Liver (tissue), 10 donors: ENCODE measurements at places on chromosomes 3 and 15.

- no peak overlapping the region for H3K27ac ChIP-seq
- no peak for DNase-seq
- H3K27me3 ChIP-seq, result no peaks in the 10 kb centered on the region
- H3K4me1 ChIP-seq, result no peaks in the 10 kb centered on the region
- H3K36me3 ChIP-seq, result no peaks in the 10 kb centered on the region
These were observed 33.0 kb upstream of the ADCY5 start for GRCh38 chr3:123481722-123482457.

DNA sequence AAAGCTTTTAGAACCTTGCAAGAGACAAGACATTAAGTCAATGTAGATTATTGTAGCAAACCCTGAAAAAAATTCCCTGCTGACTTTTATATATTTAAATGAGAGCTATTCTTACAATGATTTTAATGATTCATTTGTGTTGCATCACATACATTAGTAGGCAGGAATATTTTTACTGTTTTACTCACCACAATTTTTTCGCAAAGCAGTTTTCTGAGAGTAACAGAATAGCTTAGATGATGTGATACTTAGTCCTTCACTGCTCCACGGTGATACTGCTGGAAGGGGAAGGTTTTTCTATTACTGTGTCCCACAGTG is 43.9 kb upstream of the CLRN1 start:
- DNase-seq, result no peak
- no peak overlapping the region for H3K4me3 ChIP-seq
- H3K4me1 ChIP-seq, result no peaks in the 10 kb centered on the region
- H3K36me3 ChIP-seq, result no peaks in the 10 kb centered on the region

GRCh38 chr15:93073465-93073952 is 15.5 kb downstream of the RGMA start:
- H3K36me3 ChIP-seq, result no peaks in the 10 kb centered on the region
- peaks cover 8% of the 10 kb centered on the region for H3K4me1 ChIP-seq
- H3K27ac ChIP-seq, result no peak overlapping the region
- DNase-seq, result no peak
- H3K27me3 ChIP-seq, result peaks cover 20% of the 10 kb centered on the region
- H3K4me3 ChIP-seq, result no peak overlapping the region

DNA sequence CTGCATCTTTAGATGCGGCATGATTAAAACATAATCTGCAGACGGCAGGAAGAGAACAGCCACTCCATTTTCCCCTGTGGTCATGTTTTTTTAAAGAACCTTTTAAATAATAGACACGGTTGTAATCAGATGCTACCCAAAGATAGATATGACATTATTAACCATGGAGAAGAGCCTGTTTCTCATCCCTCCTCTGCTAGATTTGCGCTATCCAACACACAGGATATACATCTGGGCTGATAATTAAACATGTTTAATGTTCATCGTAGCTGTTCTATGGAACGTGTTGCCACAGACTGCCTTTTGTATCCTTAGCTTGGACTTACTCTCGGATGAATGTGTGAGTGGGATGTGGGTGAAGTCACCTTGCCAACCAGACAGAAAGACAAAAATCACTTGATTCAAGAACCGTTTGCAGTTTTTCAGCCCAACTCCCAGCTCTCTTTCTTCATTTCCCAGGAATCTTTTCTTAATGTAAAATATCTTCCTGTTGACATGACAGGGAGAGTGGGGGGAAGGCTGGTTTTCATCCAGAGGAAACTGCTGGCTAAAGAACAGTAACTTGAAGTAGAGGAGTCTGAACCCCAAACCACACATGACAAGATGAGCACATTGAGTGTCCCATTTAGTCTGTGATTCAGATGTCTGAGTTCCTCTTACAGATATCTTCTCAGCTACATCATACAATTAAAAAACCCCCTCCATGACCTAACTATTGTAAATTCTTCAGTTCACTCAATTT is 118.6 kb upstream of the PRICKLE2 start:
- no peak overlapping the region for H3K4me3 ChIP-seq
- H3K36me3 ChIP-seq, result no peaks in the 10 kb centered on the region
- H3K4me1 ChIP-seq, result no peaks in the 10 kb centered on the region
- no peaks in the 10 kb centered on the region for H3K27me3 ChIP-seq
- no peak overlapping the region for H3K27ac ChIP-seq
- DNase-seq, result no peak

- H3K36me3 ChIP-seq, result no peaks in the 10 kb centered on the region
- H3K4me1 ChIP-seq, result no peaks in the 10 kb centered on the region
- H3K4me3 ChIP-seq, result no peak overlapping the region
- no peak for DNase-seq
These were observed 112.1 kb downstream of the TNIK start for GRCh38 chr3:171348121-171348520.

GRCh38 chr3:31692751-31693150 is 160.0 kb downstream of the STT3B start:
- no peaks in the 10 kb centered on the region for H3K4me1 ChIP-seq
- H3K4me3 ChIP-seq, result no peak overlapping the region
- DNase-seq, result no peak
- no peak overlapping the region for H3K27ac ChIP-seq
- no peaks in the 10 kb centered on the region for H3K27me3 ChIP-seq
